Smooth muscle cell of the brain vasculature (primary cell): ENCODE measurements at places on chromosomes 1 and 21.

DNA sequence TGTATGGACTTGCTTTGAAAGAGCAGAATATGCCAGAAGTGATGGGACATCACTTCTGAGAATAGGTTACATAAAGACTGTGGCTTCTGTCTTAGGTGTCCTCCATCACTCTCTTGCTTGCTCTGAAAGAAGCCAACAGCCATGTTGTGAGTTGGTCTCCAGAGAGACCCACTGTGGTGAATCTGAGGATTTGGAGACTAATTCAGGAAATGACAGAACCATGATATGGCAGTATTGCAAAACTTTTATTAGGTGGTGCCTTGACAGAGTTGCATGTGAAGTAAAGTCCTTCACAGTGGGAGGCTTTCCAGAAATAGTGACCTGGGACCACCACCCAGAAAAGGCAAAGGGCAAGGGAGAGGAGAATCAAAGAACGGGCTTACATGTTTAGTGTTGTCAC lies 628.6 kb downstream of the KCNT2 start:
- DNase-seq = no peak

DNA sequence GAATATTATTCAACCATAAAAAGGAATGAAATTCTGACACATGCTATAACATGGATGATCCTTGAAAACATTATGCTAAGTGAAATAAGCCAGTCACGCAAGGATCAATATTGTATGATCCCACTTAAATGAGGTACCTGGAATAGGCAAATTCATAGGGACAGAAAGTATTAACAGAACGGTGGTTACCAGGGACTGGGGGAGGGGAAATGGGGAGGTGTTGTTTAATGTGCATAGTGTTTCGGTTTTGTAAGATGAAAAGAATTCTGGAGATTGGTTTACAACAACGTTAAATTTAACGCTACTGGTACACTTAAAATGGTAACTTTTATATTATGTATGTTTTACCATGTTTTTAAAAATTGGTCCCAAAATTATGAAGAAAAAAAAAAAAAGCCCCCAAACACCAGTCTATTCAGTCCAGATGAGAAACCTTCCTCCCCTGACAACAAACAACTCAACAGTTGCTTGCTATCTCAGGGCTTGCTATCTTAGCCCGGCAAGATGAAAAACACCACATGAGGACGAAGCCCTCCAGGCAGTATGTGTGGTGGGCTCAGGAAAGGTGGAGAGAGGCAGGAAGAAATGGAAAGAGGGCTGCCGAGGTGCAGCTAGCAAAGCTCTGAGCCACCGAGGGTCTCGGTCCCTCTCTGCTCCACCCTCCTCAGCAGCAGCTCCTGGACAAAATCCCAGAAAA lies 8.5 kb downstream of the NUAK2 start:
- no peak for DNase-seq

GRCh38 chr1:215720126-215720525 lies 153.0 kb downstream of the KCTD3 start:
- DNase-seq = no peak

- DNase-seq = no peak
Measured at GRCh38 chr1:172134087-172134731, 286.3 kb upstream of the C1orf105 start.

DNA sequence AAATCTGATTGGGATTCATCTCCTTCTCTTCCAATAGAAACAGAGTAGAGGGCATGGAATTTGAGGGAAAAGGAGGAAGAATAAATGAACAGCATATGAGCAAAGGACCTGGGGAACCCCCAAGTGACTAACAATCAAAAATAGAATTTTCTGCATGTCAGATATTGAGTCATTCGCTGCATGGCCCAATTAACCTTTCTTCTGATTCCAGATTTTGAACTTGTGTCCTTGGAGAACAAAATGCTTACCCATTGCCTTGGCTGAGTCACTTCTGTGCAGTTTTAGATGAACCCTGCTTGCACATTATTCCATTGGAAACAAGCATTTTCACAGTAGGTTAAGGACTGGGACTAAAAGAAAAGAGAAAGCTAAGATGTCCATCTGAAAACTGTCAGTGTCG lies 390.5 kb downstream of the ST6GALNAC3 start:
- DNase-seq = no peak

DNA sequence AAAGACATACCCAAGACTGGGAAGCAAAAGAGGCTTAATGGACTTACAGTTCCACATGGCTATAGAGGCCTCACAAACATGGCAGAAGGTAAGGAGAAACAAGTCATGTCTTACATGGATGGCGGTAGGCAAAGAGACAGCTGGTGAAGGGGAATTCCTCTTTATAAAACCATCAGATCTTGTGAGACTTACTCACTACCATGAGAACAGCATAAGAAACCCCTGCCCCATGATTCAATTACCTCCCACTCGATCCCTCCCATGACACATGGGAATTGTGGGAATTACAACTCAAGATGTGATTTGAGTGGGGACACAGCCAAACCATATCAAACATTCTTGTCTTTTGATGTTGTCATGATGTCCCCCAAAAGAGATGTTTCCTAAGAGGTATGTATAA lies 103.3 kb downstream of the DUSP10 start:
- no peak for DNase-seq

DNA sequence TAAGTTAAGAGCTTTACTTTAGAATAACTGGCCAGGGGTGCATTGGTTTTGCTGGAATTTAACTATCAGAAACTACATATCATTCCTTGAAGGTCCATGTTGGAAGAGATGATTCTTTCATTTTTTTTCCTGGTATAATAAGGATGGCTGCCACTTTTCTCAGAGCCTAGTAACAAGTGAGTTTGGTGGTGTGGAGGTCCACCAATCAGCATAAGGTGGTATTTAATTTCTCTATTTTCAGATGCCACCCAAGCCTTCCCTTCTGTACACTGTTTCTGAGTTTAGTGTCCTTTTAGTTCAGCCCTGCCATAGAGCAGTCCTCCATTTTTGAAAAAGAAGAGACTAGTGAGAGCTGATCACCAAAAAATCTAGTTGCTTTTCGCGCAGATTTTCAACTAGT lies 386.3 kb downstream of the USP25 start:
- DNase-seq = no peak

DNA sequence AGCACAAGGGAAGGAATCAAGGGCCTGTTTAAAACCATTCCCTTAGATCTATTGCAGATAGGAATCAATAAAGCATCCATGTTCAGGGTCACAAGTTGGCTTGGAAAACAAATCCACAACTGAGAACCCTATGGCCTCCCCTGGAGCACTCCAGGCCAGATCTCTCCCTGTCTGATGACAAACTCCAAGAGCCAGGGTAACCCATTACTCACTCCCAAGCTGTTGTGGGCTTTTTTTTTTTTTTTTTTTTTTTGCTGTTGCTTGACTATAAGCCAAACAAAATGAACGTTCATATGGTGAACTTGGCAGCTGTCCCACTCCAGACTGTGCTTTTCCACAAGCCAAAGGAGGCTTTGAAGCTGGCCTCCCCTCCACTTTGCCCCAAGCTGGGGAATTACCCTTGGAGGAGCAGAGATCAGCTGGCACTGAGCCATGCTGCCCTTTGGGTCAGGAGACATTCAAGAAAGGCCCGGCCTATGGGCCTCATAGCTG lies 35.7 kb upstream of the VAV3 start:
- DNase-seq = peak; percentile 90

DNA sequence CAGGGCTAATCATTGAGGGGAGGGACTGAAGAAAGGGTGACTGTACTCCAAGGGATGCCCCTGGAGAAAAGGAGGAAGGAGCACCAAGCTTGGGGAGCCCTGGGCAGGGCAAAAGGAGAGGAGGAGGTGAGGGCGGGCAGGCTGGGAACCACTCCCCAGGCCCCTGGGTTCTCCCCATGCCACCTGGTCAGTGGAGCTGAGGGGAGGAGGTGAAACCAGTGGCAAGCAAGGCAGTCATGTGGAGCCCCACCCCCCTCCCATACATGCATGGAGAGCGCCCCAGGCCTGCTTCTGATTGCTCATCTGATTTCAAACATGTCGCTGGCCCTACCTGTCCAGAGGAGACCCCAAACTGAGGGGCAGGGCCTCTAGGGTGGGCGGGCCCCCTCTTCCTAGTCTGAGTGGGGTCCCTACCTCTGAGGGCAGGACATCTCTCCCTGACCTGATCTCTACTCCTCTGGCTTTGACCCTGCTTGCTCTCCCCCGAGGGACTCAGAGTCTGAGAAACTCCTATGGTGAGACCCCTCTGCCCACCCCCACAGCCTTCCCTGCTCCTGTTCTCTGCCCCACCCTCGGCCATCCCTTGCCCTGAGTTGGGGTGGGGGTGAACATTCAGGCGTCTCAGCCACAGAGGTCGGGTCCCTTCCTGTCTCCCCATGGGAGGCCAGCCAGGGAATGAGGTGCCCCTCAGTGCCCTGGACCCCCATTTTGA lies 18.6 kb downstream of the INSRR start:
- DNase-seq = no peak

DNA sequence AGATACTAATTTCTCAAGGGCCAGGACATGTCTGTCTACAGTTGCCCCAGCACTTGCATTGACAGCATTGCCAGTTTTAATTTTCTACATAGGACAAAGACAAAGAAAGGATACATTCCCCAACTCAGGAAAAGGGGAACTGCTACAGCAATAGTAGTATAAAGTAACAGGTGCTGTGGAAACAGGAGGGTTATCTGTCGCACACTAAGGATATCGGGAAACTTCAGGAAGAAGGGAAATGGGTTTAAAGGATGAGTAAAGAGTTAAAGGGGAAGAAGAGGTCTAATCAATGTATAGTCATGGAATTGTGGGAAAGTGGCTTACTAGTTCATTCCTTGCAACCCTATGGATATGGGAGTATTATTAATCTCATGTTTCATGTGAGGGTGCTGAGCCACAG lies 16.2 kb downstream of the SYNC start:
- no peak for DNase-seq

DNA sequence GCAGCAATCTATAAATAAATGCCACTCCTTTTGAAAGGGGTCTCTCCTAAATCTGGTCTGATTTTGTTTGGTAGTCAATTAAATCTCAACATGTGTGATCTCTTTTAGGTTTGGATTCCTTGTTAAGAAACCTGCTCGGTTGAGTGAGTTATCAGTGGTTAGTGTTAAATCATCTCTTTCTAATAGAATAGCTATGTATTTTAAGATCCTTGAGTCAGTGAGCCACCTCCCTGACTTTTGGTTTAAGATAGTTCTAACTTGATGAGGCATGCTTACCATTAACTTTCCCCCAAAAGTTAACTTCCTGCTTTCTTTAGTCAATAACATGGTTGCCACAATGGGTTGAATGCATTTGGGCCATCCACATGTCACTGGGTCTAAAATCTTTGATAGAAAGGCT lies 93.1 kb upstream of the OLFM3 start:
- DNase-seq = no peak

DNA sequence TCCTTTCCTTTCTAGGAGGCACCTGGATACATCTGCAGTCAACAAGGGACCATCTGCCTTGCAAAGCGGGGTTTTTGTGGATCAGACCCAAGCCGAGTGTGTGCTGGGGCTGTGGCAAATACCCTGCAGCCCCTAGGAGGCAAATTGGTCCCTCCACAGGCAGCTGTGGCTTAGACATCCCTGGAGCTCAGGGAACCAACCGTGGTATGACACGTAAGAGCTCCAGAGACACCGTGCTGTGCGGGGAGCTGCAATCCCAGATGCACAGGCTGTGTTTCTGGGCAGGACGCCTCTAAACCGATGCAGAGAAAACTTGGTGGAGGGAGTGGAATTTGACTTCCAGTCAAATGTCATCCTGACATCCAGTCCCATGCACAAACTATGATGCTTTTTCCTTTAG lies 141.5 kb downstream of the KAZN start:
- no peak for DNase-seq

DNA sequence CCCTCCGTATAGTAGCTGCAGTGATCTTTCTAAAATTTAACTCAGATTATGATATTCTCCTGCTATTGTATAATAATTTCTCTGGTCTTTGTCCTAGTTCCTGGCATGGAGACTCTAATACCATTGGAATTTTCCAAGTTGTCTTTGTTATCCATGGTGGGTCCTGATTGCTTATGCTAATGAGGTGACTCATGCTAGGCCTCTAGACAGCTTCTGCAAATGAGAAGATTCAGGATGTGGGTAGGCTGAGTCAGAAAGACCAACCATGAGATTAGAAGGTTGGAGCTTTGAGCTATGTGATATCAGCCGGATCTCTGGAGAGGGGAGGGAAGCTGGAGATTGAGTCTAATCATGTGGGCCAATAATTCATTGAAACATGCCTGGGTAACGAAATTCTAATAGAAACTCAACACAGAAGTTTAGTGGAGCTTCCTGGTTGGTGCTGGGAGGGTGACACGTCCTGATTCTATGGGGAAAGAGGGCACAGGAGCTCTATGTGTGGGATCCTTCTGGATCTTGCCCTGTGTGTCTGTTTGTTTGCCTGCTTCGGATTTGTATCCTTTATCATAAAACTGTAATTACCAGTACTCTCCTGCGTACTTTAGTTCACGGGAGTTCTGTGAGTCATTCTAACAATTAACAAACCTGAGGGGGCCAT lies 73.2 kb upstream of the CNIH3 start:
- DNase-seq = no peak

DNA sequence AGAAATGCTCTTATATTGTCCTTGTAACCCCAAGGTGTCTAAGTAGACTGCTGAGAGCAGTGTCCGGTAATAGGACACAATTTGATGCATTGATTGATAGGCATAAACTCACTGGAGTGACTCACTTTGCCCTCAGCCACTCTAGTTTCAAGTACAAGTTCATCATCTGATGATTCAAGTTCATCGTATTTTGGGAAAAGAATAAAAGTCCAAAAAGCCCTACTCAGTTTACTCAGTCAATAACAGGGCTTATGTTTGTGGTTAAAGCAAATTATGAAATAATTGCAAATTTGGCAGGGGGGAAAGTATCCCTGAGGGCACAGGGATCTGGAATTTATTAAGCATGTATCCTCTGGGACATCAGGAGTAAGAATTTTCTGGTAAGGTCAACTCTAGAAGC lies 7.6 kb upstream of the ATF3 start:
- DNase-seq = no peak

DNA sequence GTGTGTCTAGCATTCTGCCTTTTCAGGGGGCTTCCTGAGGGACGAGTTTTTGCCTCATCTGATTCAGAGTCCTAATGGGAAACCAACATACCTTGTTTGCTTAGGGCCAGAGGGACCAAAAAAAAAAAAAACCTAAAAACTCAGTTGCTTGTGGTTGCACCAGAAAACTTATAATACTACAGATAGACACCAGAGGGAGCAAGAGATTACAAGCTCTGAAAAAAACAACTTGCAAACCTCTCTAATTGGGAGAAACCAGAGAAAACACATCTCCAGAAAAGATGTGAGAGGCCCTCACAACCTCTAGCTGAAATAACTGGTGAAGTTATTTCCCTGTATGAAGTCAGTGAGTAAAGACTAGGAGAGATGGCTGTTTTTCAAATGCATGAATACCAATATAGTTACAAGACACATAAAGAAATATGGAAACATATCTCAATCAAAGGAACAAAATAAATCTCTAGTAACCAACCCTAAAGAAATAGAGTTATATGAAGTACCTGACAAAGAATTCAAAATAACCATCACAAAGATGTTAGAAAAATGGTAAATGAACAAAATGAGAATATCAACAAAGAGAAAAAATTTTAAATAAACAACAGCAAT lies 233.7 kb upstream of the NFIA start:
- peak; percentile 29 for DNase-seq

- DNase-seq = peak; percentile 46
Measured at GRCh38 chr1:223811634-223812101, 34.1 kb downstream of the TP53BP2 start.

GRCh38 chr1:31706384-31707058 lies 2.7 kb upstream of the COL16A1 start:
- no peak for DNase-seq
